A549 (cell line): ENCODE measurements at places on chromosomes 7 and 10. TPM values are rescaled to one million over a fixed set of nuclear protein-coding genes. Genes with fewer than 3 reads are reported as not detected.

Gene PRKG1
- polyA plus RNA-seq: not detected in 3 replicates

Gene C10orf143
- 1.2 to 1.6 TPM (median 1.5 TPM) in 3 replicates for polyA plus RNA-seq

Gene MBLAC1
- 2.5 to 3.3 TPM (median 2.6 TPM) in 3 replicates for polyA plus RNA-seq

Gene FEZF1
- polyA plus RNA-seq: not detected in 3 replicates

Gene BHLHA15
- 0.23 to 0.34 TPM in 2 of 3 replicates, not detected in the other for polyA plus RNA-seq

Gene CCDC136
- polyA plus RNA-seq: 3.6 to 7.3 TPM (median 4.7 TPM) in 3 replicates

Gene SUFU
- polyA plus RNA-seq: 4.6 to 5.5 TPM (median 5.4 TPM) in 3 replicates

DNA sequence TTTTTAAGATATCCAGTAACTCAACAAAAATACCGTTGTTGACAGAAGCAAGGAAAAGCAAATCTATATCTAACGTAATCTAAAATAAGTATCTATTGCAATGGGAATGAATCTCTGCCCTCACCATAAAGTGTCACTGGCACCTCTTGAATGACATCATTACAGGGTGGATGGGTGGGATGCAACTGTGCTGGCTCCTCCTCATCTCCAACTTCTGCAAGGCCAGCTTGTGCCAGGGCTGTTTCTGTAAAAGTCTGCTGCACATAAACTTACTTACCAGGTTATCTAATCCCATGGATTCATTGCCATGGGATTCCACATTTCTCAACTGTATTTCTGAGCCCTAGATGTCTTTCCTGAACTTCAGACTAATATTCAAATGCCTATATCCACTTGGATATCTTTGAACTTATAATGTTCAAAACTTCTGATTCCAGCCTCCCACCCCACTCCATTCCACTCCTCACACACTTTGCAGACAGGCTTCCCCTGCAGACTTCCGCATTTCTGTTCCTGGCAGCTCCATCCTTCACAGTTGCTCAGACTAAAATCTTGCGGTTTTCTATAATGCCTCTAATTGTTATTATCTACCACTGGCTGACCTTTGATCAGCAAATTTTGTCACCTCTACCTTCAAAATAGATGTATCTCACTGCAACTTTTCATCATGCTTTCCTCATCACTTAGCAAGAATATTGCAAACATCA, 10.7 kb downstream of the FGL2 start:
- DNase-seq: no peak

DNA sequence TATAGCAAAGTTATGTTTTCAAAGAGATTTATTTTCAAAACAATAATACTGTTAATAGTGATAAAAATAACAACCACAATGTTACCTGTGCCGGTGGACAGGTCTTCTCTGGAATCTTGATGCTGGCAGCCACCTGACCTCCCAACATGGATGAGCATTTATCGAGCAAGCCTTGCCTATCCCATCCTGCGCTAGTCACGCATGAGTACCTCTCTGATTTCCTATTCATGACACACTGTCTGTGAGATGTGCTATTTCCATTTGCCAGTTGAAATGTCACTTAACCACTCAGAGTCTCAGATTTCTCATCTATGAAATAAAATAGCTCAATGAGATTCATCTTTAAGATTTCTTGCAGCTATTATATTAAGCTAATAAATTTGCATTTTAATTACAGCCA, 341.2 kb upstream of the VWC2 start:
- DNase-seq: no peak

DNA sequence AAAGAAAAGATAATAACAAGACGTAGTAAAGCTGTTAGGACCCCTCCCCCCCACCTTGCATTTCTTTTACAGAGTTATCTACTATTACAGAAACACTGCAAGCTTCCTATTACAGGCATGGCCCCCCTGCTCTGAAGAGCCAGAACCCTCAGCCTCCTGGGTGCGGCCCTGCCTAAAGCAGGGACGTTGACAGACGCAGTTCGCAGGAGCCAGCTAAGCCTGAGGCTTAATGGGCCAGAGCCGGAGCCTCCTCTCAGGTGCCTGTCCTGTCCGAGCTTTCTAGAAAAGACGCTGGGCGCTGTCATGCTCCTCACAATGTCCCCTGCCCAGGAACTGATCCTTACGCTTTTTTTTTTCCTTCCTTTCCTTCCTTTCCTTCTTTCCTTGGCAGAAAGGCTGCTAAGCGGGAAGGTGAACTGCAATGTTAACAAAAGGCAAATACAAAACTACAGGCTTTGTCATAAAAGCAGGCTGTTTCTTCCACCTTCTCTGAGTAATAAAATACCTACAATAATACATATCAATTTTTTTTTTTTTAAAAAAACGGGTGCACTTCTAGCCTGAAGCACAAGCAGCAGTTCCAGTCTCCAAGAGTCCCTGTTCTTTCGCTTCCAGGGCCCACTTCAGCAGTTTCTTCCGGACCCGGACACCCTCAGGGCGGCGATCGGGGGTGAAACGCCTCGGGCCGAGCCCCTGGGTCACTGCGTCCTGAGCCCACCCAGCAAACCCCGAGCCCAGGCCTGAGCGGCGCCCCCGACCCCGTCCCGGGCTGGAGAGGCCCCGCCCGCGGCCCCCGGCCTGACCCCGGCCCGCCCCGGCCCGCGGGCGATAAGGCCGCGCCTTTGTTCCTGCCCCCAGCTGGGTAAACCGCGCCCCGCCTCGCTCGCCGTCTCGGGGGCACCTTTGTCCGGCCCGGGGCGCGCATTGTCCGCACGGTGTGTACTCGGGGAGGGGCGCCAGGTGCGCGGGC, 11.2 kb downstream of the MNX1 start:
- DNase-seq: no peak

DNA sequence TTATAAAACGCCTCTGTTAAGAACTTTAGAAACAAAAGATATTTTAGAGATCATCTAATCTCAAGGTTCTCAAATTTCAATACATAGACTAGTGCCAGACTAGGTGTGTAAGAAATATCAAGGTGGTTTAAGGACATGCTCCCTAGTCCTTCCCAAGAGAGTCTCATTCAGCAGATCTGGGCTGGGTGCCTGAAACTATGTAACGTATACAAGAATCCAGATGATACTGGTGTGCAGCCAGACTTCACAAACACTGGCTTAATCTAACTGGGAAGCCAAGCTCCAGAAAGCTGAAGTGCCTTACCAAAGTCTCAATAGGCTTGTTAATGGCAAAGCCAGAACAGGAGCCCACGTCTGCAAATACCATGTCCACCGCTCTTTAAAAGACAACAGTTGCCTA, 105.0 kb upstream of the AMPH start:
- no peak for DNase-seq

DNA sequence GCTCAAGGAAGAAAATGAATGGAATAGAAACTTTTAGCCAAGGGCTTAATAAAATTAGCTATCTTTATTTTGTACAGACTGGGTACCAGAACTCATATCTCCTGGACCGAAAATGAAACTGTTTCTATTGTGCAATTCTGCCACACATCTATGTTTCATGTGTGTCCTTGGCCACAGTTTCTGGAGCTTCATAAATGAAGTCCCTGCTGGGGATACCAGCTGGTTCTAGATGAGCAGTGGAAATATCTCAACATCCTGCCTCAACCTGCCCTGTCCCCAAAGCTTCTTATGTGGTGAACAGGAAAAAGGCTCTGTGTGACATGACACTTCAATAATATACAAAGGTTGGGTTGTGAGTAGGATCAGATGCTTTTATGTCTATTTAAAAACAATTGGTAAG, 310.1 kb upstream of the SORCS1 start:
- DNase-seq: no peak

DNA sequence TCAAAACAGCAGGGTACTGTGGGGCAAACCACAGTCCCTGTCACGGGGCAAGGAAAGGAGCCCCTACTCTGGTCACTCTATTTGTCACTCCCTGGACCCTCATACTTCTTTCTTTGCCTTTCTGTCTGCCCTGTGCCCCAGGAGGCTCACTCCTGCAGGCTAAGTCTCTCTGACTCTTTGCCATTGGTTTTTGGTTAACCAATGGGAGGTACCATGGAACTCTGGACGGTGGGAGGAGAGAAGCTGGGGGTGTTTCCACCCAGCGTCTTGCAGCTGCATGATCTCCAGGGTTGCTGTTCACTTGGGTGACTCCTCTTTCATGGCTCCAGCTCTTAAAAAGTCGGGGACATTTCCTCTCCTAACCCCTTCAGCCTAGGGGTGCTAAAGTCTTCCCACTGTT, 15.4 kb upstream of the EIF5AL1 start:
- no peak for DNase-seq

DNA sequence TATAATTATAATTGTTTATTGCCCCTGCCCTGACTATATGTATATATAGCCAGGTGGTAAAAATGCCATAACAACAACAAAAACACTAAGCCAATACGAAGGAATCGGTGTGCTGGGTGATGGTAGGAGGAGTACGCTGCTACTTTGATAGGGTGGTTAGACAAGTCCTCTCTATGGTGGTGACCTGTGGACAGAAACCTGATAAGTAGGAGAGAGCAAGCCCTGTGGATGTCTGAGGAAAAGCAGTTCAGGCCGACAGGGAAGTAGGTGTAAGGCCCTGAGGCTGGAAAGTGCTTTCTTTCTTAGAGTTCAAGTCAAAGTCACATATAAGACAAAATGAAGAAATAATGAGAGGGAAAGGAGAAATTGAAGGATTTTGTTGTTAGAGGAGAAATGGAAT, 823.8 kb upstream of the CELF2 start:
- no peak for DNase-seq

GRCh38 chr10:15504101-15504840, 133.2 kb upstream of the FAM171A1 start:
- DNase-seq: no peak

DNA sequence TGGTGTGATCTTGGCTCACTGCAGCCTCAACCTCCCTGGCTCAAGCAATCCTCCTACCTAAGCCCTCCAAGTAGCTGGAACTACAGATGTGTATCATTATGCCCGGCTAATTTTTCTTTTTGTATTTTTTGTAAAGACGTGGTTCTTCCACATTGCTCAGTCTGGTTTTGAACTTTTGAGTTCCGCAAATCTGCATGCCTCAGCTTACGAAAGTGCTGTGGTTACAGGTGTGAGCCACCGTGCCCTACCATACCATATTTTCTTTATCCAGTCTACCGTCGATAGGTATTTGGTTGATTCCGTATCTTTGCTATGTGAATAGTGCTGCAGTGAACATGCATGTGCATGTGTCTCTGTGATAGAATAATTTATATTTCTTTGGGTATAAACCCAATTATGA, 6.5 kb downstream of the ZNF107 start:
- no peak for DNase-seq

- no peak for DNase-seq
Measured at GRCh38 chr10:104307576-104308438, 30.5 kb downstream of the ITPRIP start.

DNA sequence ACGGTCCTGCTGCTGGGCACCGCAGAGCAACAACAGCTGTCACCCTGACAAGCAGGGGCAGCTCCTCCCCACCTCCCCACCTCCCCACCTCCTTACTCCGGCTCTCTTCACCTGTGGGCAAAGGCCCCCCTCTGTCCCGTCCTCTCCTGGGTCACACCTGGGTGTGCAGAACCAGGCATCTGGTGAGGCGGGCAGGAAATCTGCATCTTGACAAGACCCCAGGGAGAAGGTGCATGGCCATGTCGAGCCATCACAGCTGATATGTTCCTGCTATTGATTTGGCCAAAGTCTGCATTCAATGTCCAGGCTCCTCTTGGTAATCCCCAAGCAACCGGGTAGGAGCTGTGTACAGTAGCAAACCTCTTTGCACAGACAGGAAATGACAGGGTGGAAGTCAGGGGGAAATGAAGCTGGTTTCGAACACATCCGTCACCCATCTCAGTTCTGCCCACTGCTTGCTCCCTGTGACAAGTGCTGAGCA, 554.2 kb downstream of the DNAJB6 start:
- DNase-seq: no peak

DNA sequence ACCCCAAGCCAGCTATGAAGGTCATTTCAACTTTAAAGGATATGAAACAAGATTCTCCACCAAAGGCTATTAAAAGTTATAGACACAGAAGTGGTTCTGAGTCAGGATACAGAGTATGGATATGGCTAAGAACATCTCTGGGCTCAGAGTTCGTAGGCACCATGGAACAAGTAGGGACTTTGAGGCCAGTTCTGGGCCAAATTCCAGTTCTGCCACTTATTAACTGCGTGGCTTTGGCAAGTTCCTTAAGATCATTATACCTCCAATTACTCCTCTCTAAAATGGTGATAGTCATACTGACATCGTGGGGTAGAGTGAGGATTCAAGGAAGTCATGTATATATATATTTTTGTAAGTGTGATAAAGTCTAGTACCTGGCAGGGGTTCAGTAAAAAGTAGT, 105.8 kb upstream of the NFE2L3 start:
- no peak for DNase-seq

- no peak for DNase-seq
Measured at GRCh38 chr7:69422574-69422985, 175.7 kb upstream of the AUTS2 start.

DNA sequence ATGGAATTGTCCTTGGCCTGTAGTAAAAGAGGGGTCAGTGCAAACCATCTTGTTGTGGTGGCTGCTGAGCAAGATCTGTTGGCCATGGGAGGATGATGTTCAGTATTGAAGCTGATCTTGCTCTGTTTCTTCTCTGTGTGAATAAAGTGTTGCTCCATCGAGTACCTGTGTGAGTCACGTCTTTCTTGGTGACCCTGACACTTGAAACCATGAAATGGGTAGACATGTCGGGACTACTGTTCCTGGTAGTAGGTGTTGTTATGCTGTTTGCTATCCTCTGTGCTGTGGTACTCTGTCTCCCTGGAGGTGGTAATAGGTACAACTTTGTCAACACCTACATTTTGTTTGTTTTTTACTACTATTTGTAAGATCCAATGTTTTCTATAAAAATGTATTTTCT, 330.6 kb downstream of the MDFIC start:
- no peak for DNase-seq

DNA sequence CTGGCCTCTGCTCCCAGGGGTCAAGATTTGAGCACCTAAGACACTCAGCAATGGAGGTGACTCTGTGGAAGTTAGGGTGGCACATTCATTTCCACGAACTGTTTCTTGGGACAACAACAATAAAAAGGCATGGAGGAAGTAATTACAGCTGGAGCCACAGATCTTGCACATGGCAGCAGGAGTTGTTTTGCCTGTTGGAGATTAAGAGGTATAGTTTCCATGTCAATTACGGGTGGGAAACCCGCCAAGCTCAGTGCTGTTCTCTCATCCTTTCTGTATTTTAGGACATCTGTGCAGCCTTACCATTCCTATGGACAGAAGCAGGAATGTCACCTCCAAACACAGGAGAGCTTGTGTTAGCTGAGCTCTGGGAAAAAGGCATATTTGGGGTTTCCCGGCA, 201.2 kb downstream of the SNX10 start:
- no peak for DNase-seq

DNA sequence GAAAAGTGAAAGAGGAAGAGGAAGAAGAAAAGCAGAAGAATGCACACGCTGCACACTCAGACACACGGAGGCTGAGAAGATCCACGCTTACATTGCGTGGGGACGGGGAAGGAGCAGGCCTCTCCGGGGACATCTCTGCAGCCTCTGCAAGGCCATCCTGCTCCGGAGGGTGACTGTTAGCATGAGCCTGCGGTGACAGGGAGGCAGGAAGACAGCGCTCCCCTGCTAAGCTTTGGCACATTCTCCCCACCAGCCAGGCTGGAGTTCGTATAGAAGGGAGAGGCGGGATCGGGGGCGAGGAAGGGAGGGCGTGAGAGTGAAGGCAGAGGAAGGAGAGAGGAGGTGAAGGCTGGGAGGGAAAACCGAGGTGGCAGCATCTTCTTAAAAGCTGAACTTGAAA, 366.0 kb upstream of the SHH start:
- no peak for DNase-seq

GRCh38 chr7:45101748-45102147, 9.7 kb downstream of the TBRG4 start:
- DNase-seq: no peak
